ENCODE measurements at places on chromosomes 11 and 22.

GRCh38 chr22:37907036-37907954 is 1.2 kb downstream of the MICALL1 start:
- no peak for DNase-seq

GRCh38 chr11:87366346-87366745 is 328.6 kb downstream of the TMEM135 start:
- DNase-seq, result no peak

DNA sequence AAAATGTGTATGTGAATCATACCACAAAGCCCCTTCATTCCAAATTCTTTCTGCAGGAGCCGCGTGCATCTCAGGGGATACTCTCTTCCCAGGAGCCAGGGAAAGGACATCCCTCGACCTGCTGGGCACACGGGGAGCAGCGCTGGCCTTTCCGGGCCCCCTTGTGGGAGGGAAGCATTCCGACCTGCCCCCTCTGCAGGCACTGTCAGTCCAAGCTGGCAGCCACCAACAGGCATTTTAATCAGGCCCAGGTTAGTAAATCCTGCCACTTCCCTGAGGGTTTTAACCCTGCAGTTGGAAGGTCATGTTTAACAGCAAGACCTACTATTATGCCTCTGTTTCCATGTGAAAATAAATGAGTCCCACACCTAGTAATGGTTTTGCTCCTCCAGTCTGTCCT is 391.5 kb downstream of the SHANK2 start:
- no peak for DNase-seq

DNA sequence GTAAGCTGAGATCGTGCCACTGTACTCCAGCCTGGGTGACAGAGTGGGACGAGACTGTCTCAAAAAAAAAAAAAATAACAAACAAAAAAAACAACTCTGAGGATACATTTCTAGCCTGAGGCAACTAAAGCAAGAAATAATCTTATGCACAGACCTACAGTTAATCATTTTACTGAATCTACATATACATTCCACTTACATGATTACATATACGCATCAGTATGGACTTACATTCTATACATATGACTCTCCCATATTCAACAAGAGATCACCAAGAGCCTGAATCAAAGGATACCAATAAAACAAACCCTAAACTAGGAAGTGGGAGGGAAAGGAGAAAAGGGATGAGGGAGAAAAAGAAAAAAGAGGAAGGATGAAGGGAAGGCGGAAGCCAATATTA is 1.1 kb downstream of the ALG8 start:
- DNase-seq, result no peak

DNA sequence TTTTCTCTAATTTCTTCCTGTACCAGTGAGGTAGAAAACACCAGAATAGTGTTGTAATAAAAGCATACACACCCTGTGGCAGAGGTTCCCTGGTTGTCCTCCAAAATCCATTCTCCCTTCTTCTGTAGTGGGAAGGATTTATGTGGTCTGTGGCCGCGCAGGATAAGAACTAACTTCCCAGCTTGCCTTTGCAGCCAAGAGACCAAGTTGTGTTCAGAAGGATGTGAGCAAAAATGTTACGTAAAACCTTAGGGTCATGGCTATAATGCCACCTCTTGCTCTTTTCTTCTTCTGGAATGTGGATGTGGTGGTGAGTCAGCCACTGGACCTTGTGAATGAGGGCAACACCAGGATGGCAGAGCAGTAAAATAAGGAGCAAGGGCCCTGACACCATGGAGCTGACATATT is 28.4 kb downstream of the CCDC90B start:
- no peak for DNase-seq

- DNase-seq, result no peak
Observed at GRCh38 chr11:34587282-34587677, 33.6 kb upstream of the EHF start.

DNA sequence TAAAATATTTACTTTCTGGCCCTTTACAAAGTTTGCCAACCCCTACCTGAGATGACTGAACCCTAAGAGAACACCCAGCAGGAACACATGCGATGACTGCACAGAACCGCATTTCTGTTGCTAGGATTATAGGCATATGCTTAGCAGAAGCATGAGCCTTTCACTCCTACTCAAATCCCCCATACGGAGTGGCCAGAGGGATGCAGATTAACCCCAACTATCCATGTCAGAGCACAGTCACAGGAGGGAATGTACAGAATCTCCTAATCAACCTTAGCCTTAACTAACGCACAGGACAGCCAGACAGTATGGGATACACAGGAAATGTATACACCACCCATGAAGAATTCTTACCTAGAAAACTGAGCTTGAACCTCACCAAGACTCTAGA is 6.2 kb downstream of the HPS4 start:
- DNase-seq, result no peak

DNA sequence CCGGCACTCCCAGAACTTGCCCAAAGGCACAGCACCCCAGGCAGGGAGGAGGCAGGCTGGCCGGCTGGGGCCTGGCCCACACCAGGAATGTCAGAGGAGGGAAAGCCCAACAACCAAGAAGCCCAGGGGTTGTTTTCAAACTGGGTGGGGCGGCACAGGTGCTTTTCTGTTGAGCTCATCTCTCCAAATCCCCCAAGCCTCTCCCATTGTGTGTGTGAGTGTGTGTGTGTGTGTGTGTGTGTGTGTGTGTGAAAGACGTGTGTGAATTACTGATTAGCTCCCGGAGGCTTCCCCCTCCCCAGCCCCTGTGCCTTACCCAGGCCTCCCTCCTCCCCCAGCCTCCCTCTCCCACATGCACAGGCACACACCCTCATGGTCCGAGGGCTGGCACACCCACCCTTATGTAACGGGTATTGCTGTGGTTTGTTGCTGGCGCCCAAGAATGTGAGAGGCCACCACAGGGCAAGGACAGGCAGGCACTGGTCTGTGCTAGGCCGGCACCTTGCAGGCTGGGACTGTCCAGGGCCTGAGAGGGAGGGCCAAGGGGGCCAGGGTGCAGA is 15.9 kb downstream of the TRIM29 start:
- DNase-seq, result no peak

- DNase-seq, result no peak
Observed at GRCh38 chr11:57639321-57640067, 10.2 kb downstream of the YPEL4 start.

GRCh38 chr11:36214480-36214879 is 74.7 kb downstream of the COMMD9 start:
- no peak for DNase-seq
